ENCODE measurements at places on chromosomes 12 and 14. TPM values are rescaled to one million over a fixed set of nuclear protein-coding genes. Genes with fewer than 3 reads are reported as not detected.

DDN gene
- total RNA-seq = 0.66 TPM

PPTC7 gene
- 10.1 TPM for total RNA-seq

KLHL33 gene
- total RNA-seq = 0.26 TPM

KCNMB4 gene
- total RNA-seq = 0.33 TPM

MYO1H gene
- total RNA-seq = not detected

SLC38A6 gene
- total RNA-seq = 5.9 TPM

MYF6 gene
- not detected for total RNA-seq

CRACR2A gene
- 7.0 TPM for total RNA-seq

Measured in body of pancreas (tissue), 4 donors.